ENCODE measurements at places on chromosomes 5 and 9.

DNA sequence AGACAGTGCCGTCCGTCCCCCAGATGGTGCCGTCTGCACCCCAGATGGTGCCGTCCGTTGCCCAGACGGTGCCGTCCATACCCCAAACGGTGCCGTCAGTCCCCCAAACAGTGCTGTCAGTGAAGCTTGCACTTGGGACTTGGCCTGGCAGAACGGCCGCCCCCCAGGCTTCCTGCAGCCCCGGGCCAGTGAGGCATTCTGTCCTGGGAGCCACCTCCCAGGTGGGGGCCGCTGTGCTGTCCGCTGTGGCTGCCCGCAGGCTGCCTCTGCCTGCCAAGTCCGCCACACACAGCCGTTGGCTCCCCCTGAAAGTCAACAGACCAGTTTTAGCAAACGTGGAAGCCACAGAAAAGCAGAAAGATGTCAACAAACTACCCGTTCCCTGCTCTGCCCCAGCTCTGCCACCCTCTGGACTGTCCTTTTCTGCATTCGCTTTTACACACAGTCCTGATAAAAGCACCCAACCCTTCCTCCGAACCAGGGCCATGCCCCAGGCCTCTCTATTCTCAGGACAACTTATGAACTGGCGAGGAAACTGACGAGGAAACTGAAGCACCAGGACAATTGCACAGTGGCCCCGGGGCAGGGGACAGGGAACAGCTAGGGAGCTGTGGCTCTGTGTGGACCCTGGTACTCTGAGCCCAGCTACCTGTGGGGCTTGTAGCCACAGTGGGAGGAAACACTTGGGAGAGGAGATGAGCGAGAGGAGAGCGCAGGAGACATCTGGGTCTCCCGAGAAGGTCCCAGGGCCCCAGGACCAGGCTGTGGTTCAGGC lies 39.6 kb upstream of the RXRA start:
- DNase-seq, result no peak

DNA sequence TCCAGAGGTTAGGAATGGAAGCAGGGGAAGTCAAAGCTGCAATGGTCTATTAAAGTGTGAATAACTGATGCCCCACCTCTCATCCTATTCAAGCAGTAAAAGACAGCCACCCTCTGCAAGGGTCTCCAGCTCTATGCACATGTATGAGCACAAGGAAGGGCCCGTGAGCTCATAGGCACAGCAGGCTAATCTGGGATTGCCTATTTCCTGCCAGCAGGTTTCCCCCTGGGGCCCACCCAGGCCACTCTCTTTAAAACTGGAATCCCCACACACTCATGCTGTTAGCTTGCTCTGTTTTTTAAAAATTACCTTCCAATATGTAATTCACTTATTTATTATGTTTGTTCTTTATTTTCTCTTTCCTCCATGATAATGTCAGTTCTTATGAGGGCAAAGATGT lies 48.7 kb upstream of the ZNF366 start:
- no peak for DNase-seq

DNA sequence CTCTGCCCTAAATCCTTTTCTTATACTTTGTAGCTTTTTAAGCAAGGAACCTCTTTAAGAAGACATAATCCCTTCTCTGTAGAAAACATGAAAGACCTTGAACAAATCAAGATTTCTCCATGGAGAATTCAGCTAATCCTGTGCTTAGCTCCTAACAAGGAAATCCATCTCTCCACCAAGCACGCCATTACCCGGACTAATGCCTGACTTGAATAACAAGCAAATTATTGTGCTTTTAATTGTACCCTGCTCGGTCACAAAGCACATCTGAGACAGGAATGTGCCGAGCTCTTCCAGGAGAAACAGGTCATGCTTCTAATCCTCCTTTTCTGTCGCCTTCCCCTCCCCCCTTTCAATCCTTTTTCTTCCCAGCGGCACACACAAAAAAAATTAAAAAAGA lies 141.3 kb downstream of the PSAT1 start:
- DNase-seq, result no peak

- no peak for DNase-seq
Observed at GRCh38 chr5:170483701-170484458, 19.9 kb upstream of the KCNIP1 start.

Data from effector memory CD4-positive, alpha-beta T cell (primary cell).